ENCODE measurements at places on chromosomes 13 and 19.

GRCh38 chr19:7925171-7925851, 624 bp downstream of the CTXN1 start:
- peak; percentile 76 for DNase-seq

DNA sequence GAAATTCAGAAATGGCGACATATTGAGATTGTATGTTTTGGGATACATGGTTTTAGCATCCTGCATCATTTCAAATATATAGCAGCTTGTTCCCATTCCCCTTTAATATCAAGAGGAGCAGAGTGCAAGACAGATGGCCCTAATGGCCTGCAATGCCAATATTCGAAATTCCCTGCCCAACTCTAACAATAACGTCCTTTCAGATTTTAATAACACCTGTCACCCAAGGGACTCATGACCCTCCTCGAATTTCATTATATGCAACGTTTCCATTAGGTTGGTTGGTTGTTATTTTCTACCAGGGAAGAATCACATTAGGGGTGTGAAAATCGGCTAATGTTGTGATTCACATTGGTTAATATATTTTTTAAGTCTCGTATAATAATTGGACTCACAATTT, 170.0 kb downstream of the TNFSF13B start:
- DNase-seq, result no peak

- DNase-seq, result no peak
These were observed 13.7 kb downstream of the PTH2 start for GRCh38 chr19:49409441-49410029.

DNA sequence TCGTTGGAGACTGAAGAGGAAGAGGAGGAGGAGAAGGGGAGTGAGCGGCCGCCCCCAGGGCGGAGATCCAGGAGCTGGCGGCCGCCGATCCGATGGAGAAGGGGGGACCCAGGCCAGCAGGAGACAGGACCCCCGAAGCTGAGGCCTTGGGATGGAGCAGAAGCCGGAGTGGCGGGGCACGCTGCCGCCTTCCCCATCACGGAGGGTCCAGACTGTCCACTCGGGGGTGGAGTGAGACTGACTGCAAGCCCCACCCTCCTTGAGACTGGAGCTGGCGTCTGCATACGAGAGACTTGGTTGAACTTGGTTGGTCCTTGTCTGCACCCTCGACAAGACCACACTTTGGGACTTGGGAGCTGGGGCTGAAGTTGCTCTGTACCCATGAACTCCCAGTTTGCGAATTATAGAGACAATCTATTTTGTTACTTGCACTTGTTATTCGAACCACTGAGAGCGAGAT, 1.8 kb downstream of the GADD45B start:
- peak; percentile 29 for DNase-seq
